SJSA1 (cell line): ENCODE measurements at places on chromosomes 6 and 20.

DNA sequence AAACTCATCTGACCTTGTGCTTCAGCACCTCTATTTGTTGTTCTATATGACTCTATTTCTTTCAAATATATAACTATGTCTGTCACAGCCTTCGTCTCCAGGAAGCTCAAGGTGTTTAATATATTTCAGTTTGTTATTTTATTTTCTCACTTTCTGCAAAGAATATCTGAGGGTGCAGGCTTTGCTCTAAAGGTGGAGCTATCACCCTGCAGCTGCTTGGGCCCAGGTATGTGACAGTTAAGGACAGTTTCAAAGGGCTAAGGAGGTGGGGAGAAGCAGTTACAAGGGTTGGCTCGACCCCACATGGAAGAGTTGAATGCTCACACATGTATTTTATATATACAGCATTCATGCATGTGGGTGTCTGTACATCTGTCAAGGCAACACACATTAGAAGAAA lies 405.6 kb downstream of the BTBD9 start:
- DNase-seq = no peak

DNA sequence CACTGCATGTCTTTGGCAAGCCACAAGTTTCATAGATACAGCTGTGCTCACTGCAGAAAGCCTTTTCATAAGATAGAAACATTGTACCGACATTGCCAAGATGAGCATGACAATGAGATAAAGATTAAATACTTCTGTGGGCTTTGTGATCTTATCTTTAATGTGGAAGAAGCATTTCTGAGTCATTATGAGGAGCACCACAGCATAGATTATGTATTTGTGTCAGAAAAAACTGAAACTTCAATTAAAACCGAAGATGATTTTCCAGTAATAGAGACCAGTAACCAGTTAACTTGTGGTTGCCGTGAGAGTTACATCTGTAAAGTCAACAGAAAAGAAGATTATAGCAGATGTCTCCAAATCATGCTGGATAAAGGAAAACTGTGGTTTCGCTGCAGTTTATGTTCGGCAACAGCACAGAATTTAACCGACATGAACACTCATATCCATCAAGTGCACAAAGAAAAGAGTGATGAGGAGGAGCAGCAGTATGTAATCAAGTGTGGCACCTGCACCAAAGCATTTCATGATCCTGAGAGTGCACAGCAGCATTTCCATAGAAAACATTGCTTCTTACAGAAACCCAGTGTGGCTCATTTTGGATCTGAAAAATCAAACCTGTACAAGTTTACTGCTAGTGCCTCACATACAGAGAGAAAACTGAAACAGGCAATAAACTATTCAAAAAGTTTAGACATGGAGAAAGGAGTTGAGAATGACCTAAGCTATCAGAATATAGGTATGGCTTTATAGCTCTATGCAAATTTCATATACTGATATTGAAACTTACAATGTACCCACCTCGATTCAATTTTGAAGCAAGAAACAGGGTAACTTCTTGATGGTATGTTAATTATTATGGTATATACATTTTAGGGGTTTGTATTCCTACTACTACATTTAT lies 23.9 kb upstream of the BAG2 start:
- DNase-seq = no peak

- DNase-seq = no peak
Observed at GRCh38 chr20:57957411-57958049, 247.7 kb upstream of the PMEPA1 start.

- DNase-seq = no peak
Observed at GRCh38 chr6:138001750-138002349, 105.4 kb downstream of the PERP start.

DNA sequence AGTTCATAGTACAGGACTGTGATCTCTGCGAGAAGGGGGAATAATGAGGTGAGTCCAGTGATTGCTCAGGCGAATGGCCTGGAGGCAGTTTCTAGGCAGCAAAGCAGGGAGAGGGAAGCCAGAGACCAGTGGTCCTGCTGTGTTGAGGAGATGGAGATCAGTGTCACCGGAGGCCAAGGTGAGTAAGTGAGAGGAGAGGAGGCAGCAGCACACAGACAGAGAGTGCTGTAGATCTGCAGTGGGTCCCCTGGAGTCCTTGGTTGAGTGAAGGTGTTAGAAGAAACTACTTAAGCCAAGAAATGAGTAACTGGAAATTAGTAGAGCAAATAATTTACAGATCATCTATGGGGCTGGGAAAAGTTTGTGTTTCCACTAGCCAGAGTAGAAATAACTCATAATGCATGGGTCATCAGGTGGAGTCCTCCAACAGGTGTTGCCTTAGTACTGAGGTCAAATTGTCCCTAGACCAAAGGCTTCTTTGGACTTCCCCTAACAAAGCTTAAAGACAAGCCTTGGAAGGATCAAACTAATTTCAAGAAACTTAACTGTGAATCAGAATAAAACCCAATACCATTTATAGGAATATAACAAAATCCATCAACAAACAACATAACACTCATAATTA lies 13.6 kb downstream of the HEBP2 start:
- no peak for DNase-seq

DNA sequence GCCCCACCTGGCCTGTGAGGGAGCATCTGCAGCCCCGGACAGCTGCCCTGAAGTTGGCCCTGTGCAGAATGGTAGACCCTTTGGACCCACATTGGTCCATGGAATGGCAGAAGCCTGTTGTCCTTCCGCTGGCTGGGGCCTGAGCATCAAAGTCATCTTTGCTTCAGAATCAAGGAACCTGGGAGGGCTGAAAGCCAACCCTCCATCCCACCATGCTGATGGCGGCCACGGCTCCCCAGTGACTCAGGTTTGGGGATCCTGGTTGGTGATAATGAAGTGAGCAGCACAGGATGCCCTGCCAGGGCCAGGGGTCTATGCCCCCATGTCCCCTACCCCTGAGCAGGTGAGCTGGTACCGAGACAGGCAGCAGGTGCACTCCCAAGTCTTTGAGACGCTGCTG lies 52.8 kb downstream of the YTHDF1 start:
- no peak for DNase-seq

DNA sequence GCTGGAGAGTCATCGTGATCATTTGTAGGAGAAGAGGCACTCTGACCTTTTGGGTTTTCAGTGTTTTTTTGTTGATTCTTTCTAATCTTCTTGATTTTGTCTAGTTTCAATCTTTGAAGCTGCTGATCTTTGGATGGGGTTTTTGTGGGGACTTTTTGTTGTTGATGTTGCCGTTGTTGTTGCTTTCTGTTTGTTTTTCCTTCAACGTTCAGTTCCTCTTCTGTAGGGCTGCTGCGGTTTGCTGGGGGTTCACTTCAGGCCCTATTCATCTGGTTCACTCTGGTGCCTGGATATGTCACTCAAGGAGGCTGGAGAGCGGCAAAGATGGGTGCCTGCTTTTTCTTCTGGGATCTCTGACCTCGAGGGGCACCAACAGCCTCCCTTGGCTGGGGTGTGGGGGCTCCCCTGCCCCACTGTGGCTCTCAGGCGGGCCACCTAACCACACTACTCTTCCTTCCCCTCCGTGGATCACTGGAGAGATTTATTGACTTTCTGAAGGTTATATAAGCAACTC lies 21.5 kb upstream of the TMEM244 start:
- DNase-seq = no peak

DNA sequence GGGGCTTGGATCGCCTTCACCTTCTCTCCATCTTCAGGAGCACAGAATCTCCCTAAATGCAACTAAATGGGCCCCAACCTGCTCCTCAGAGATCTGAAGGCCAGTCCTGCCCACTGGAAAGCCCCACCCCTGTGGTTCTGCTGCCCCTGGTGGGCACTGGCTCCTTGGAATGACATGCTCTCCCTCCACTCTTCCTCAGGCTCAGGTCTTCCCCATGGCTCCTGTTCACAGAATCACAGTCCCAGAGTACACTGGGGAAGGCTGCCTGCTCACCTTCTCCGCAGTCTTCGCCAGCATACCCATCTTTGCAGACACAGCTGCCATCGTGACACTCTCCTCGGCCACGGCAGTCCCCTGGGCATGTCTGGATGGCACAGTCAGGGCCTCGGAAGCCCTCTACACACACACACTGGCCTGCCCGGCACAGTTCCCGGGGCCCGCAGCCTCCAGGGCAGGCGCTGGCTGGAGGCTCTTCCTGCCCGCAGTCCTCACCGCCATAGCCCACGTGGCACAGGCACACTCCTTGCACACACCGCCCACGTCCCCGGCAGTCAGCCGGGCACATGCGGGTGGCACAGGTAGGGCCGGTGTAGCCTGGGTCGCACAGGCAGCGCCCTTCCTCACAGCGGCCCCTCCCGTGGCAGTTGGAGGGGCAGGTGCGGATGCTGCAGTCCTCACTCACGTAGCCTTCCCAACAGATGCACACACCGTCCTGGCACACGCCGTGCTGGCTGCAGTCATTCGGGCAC lies 13.6 kb downstream of the TNXB start:
- no peak for DNase-seq

DNA sequence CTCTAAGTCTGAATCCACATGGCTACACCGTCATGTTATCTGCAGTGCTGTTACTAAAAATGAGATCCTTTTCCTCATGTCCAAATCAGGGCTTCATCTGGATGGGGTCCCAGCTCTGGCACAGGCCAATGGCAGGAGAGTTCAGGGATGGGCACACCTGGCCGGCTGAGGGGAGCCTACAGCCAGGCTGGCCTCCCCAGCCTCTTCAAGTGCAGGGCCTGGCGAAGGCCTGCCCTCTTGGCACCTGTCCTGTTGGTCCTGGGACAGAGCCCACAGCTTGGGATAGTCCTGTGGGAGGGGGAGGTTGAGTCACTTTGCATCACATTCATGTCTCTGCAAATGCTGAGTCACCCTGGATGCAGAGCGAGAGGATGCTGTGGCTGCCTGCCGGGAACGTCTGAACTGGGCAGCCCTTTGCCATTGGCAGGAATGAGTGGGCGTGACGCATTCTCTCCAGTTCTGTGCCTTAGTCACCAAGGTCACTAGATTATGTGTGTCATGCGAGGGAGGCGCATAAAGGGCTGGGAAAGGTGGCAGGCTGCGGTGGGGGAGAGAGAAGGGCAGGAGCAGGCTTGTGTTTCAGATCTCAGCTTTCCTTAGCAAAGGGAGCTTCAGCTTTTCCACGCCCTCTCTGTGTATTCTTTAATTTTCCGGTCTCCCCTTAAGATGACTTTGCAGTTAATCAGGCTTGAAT lies 223.2 kb upstream of the ECI2 start:
- DNase-seq = peak; percentile 97

- no peak for DNase-seq
Observed at GRCh38 chr6:169646906-169647567, 54.8 kb downstream of the WDR27 start.

GRCh38 chr20:56806952-56807517 lies 177.9 kb downstream of the TFAP2C start:
- DNase-seq = no peak

- no peak for DNase-seq
Observed at GRCh38 chr20:32490942-32491763, 94.0 kb downstream of the NOL4L start.

GRCh38 chr6:89027756-89028155 lies 52.8 kb upstream of the PNRC1 start:
- no peak for DNase-seq

DNA sequence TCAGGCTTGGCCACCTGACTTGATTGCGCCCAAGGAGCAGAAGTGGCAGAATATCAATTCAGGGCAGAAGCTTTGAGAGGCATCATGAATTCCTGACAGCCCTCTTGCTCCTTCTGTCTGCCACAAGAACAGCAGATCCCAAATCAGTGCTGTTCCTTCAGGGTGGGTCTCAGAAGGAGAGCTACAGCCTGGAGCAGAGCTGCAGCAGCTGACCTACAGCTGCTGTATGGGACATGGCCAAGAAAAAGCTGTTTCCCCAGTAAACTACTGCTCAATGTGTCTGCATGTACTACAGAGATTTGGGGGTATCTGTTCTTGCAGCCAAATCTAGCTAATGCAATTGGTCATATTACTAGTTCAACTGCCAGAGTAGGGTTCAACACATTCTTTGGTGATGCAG lies 69.0 kb downstream of the SLC22A3 start:
- no peak for DNase-seq

- DNase-seq = no peak
Observed at GRCh38 chr6:32472781-32473375, 33.2 kb downstream of the HLA-DRA start.

GRCh38 chr6:25359891-25360290 lies 80.7 kb downstream of the CARMIL1 start:
- DNase-seq = no peak

DNA sequence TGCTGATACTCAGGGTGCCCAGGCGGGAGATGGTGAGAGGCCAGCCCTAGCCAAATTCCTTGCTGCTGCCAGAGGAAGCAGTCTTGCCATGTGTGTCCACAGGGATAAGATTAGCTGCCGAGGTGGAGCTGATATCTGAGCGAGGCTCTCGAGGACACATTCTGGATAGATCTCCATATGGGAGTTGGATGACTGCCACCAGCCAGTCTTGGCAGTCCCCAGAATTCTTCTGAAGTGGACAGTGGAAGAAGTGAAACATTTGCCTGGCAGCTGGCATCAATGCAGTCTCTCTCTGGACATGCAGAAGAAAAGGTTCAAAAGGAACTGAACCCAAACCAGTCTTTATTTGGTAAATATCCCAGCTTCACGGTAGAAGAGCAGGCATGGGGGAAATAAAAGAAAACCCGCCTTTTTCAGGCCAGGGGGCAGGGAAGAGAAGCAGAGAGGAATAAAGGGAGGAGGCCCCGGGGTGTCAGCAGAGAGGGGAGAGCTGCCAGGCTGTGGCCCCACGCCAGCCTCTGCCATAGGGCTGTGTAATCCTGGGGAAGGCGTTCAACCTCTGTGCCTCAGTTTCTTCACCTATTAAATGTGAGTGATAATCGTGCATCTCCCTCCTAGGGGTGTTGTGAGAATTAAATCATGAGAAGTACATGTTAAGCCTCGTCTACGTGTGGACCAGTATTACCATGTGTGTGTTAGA lies 3.7 kb upstream of the FUCA2 start:
- no peak for DNase-seq

DNA sequence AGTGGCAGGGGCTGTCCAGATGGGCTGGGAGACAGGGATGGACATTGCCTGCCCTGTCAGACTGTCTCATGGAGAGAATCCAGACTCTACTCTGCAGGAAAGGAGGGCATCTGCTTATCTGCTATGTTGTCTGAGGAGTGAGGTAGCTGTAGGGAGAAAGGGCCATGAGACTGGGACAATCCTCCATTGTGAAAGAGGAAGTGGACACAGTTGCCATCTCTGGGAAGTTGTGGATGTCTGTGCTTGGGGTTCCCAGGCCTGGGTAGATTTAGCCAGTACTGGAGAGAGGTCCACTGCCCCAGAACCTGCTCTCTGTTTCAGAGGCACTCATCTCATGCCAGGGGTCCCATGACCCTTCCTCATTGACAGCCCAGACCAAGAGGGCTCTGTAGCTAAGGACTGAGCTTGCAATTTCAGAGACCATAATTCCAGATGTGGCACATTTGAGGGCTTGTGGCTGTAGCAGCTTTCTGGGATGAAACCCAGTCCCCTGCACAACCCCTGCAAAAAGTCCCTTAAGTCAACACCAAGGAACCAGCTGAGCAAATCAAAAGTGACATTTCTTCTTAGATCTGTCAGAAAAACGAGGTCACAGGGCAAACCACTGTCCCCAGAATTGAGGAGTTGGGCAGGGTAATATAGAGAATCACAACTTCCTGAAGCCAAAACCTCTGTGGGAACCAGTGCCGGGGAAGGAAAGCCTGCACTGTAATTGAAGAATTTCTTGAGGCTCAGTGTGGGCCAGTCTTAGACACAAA lies 4.1 kb upstream of the SIRPG start:
- no peak for DNase-seq
